ENCODE measurements at places on chromosomes 13 and 19.
A peak's percentile ranks its signal among the peaks of the same experiment; 100 is the strongest.

DNA sequence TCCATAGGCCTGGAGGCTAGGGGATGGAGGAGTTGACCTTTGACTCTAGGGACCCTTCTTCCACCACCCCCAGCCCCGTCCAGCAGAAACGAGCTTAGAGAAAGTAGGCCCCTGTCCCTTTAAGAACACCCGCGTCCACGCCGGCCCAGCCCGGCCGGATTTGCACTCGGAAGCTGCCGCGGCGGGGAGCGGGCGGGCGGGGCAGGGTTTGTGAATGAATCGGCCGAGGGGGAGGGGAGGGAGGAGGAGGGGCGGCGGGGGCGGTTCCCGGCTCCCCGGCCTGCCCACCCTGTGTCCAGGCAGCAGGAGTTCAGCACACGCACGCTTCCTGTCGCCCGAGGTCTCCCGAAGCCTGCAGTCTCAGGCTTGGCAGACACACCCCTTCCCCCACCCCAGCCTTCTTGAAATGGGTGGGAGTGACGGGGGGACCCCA lies 1.5 kb downstream of the UNC13A start:
- DNase-seq = no peak

GRCh38 chr19:49363268-49364082 lies at the start of gene DKKL1:
TSS of gene DKKL1 (plus strand) at chr19:49363877. CDS start at chr19:49363999, 122 bp downstream.
- peak; percentile 63 for DNase-seq

DNA sequence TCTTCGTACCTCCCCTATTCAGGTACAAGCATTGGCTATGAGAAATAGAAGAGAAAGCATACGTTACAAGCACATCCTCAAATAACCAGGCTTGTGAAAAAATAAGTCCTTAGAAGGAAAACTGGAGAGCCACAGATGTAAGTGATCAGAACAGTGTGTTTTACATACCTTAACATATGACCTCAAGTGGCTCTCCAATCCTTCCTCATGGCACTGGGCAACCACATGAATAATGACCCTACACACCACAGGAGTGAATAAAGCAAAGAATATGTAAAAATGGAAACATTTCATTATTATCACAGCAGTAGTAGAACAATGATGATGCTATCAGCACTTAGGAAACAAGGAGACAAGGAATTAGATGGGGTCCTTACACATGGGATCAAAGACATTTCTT lies 96.5 kb downstream of the DOCK9 start:
- no peak for DNase-seq

GRCh38 chr13:108549934-108550333 lies 79.5 kb upstream of the MYO16 start:
- DNase-seq = no peak

GRCh38 chr13:99312493-99312883 lies 5.3 kb upstream of the GPR183 start:
- no peak for DNase-seq

DNA sequence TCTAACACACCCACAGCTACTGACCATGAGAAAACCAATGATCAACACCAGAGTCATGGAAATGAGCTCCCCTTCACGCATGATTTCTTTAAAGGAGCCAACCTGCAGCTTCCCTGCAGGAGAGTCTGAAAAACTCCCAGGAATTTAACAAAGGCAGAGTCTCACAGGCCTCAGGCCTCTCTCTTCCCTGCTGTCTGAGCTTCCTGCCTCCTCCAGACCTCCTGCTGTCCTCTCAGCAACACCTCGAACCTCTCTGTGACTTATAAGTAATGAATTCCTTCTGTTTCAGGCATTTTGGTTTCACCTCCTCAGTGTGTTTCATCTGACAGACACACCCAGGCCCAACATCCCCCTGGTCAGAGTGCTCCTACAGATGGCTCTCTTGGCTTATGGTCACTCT lies 1044.4 kb downstream of the UQCRFS1 start:
- DNase-seq = no peak

DNA sequence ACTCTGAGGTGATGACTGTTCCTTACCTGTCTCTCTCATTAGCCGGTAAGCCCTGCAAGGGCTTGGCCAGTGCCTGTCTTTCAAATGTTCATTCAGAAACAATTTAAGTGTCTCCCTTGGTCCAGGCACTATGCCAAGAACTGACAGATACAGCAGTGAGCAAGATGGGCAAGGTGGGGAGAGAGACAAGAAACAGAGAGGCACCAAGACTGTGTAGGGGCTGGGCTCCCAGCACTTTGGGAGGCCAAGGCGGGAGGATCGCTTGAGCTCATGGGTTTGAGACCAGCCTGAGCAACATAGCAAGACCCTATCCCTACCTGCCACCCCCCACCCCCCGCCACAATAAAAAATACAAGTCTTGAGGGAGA lies 1.3 kb upstream of the CCNE1 start:
- DNase-seq = no peak

DNA sequence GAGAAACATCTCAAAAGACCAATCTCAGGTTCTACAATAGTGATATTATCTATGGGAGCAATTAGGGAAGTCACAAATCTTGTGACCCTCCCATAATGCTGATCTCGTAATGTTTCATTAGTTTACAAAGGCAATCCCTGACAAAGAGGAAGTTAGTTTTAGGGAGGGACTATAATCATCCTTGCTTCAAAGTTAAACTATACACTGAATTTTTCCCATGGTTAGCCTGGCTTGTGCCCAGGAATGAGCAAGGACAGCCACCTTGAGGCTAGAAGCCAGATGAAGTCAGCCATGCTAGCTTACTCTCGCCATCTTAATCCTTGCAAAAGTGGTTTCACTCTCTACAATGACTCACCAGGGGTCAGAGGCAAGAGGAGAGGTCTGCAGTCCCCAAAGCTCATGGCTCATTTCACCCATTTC lies 5.4 kb downstream of the CEACAM3 start:
- DNase-seq = no peak

- peak; percentile 56 for DNase-seq
Measured at GRCh38 chr13:48853728-48854102, 122.0 kb upstream of the FNDC3A start.

DNA sequence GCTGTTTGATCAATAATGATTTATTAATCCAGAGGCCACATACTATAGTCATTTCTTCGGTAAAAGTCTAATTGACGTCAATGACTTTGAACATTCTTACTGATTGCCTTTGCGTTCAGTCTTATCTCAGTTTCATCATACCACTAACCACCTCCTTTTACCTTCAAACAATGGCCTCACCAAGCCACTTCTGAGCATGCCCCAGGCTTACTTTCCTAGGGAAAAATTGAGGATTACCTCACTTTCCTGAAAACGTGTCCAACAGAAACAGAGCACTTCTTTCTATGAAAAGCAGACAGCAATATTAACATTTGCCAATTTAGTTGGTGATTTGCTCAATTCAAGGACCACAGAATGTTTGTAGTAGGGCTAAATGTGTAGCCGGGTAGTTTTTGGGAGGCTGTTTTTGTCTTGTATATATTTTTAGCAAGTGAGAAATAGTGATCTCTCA lies 157.6 kb downstream of the KLF5 start:
- no peak for DNase-seq

DNA sequence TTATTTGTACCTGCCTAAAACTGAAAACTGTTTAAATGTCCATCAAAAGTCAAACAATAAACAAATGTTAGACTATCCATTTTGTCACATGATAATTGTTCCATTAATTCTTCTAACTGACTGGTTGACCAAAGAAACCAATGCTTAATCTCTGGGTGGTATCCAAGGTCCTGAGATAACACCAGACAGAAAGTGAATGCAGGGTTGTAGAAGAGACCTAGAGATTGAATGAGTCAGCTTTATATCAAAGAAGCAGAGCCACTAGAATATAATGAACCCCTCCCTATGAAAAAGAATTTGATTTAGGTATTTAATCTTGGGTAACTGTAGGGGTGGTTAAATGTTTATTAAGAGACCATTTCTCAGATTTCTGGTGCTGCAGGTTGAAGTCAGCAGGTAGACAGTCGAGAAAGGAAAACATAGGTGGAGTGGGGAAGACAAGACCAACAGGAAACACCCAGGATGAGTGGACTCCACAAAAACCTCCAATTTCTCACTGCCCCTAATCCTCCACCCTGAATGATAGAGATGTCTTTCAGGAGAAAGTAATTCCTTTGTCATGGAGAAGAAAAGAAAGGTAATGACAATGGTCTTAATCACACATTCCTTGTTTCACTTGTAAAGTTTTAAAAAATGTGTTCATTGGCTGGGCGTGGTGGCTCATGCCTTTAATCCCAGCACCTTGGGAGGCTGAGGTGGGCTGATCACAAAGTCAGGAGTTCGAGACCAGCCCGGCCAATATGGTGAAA lies 536.4 kb downstream of the IRS2 start:
- no peak for DNase-seq

- no peak for DNase-seq
Measured at GRCh38 chr19:10896851-10897526, 25.6 kb downstream of the CARM1 start.

- DNase-seq = peak; percentile 82
Measured at GRCh38 chr13:48580185-48580803, 47.4 kb upstream of the RCBTB2 start.

- DNase-seq = no peak
Measured at GRCh38 chr13:36332986-36333385, 13.2 kb downstream of the SPART start.

DNA sequence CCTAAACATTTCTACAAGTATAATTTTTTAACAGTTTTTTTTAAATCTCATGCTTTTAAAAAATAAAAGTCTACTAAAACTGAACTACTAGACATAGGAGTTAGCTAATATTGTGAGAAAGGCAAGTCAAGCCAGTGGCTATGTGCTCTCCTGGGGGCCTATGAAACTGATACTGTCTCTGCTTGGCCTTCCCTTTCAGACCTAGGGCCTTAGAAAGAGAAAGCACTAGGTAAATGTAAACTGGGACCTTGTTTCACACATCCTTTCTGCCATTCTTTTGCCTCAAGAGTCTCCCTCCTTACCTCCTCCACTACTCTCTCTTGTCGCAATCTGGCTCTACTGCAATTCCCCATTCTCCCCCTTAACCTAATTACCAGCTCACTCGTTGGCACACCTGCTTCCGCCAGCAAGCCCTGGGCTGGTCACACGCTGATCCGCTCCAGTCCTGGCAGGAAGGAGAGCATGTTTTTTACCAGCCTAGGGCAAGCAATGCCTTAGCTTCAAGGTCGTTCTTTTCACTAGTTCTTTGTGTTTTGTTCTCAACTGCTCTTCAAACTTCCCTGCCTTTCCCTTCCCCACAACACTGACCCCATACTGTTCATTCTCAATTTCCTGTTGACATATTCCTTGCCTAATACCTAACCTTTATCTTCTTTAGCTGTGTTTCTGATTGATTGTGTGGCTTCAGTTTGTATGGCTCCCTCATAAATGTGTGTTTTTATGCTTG lies 23.1 kb downstream of the TBC1D4 start:
- DNase-seq = no peak

- DNase-seq = peak; percentile 24
Measured at GRCh38 chr19:36032251-36033104, at the start of gene CLIP3. TSS of gene CLIP3 (minus strand) at chr19:36032873. CDS start at chr19:36032357, 516 bp downstream.

DNA sequence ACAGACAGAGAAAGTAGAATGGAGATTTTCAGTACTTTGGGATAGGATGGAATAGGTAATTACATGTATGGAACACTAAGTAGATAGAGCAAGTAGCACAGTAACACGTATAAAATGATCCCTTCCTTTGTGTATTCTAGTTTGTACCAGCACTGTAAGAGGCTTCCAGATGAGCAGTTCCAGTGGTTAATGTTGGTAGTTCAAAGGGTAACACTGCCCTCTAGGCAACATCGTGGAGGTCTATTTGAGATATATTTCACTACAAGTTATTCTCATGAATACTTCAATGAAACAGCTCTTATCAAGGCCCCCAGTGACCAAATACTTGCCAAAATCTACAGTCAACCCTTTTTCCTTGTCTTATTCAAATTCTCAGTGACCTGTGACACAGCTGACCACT lies 13.5 kb upstream of the ZNF563 start:
- peak; percentile 16 for DNase-seq

GRCh38 chr13:31073859-31074718 lies 87.6 kb downstream of the HSPH1 start:
- peak; percentile 36 for DNase-seq

DNA sequence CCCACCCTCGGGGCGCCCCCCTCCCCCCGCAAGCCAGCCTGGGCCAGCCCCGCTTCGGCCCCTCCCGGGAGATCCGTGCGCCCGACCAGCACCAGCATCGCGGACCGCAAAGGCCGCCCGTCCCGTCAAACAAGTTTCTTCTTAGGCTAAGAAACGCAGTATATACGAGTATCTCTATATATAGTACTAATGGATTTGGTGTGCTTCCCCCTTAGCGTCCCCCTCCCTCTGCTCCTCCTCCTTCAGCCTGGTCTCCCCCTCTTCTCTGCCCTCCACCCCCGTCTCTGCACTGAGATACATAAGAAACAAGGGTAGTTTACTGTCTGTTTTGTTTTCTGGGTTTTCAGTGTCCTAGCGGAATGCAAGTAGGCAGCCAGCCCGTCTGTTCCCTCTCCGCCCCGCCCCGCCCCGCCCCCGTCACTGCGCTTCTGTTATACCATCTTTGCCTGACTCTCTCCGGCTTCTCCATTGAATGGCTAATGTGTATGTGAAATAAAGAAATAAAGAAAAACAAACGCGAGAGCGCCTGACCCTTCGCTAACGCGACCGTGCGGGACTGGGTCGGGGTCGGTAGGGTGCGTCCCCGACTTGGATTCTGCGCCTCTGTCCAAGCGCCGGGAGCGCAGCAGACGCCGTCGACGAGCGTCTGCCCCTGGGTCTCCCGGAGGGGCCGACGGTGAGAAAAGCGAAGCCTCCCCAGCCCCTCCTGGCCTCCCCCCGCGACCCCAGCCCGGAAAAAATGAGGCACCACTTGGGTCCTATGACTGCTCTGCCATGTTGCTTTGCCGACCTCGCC lies 4.2 kb downstream of the LYL1 start:
- DNase-seq = no peak

DNA sequence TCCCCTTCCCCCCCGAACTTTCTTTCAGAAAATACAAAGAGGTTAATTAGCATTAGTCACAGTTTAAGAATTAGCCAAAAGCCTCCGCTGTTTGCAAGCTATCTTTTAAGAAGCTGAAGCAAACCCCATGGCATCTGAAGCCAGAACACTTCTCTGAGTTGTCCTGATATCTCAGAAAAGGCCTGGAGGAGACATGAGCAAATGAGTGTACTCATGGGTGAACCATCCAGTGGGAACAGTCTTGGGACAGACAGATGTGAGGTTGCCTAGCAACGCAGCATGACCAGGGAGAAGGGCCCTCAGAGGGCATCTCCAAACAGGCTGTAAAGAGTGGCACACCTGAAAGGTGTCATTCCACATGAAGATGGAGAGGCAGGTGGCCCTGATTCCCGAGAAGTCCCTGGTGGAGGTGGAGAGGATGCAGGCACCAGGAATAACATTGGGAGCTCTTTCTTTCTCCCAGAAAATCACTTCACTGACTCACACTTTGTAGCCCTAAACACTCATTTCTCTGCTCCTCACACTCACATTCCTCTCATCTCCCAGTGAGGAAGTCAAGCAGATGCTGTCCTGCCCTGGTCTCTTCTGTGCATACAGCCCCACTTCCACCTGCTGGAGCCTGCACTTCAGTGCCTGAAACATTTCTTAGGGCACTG lies 87.0 kb upstream of the TSHZ3 start:
- no peak for DNase-seq

GRCh38 chr13:93246069-93246468 lies 19.5 kb downstream of the GPC6 start:
- no peak for DNase-seq

Data from stimulated activated CD4-positive, alpha-beta T cell treated with anti-CD3 and anti-CD28 coated beads, Interleukin-4, amount 100 ng/mL, for 24 hours (primary cell).